ENCODE measurements at places on chromosomes 2 and 18. TPM values are rescaled to one million over a fixed set of nuclear protein-coding genes. Genes with fewer than 3 reads are reported as not detected.
A peak's percentile ranks its signal among the peaks of the same experiment; 100 is the strongest.

Gene ZAP70
- 0.98 TPM for total RNA-seq

- DNase-seq = no peak
These were observed 82.5 kb downstream of the TMEM247 start for GRCh38 chr2:46561731-46562450.

DNA sequence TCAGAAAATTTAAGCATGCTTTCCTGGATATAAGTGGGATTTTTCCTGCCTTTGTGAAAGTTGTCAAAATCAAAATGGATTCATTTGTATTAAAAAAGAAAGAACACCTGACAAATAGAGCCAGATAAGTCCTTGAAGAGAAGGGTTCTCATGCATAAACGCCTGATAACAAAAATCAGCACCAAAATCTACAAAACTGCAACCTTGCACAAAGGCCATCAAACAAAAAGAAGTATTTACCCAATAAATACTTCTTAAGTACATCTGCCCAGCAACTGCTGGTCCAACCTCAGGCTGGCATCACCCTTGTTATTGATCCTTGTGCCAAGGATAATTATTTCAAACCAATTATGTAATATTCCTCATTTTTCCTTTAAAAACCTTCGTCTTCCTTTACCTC is 315.9 kb downstream of the GPD2 start:
- no peak for DNase-seq

- DNase-seq = peak; percentile 30
These were observed 1.5 kb downstream of the CRYBA2 start for GRCh38 chr2:218991674-218992168.

Gene GKN2
- not detected for total RNA-seq

DNA sequence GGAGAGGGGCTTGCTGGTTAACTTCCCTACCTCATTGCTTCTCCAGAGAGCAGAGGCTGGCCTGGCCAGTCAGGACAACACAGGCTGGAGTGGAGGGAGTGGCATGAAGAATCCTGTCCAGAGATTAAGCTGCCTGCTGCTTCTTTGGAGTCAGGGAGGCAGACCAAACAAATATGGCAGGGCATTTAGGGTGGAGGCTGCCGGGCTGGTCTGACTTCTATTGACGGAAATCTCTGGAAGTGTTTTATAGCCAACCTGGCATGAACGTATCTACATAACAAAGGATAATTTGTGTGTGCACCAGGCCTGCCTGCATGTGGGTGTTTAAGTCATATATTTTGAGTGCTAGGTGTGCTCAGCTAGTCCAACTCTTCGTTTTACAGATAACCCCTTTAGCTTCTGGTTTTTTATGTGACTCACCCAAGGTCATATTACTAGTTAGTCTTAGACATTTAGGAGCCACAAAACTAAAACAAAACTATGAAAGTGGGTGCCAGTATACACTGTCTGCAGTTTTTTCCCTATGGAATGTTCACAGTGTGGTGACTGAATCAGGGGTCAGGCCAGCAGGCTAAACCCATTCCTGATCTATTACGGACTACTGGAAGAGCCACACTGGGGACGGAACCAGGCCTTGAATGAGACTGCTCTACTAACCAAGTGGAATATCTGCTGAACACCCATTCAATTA is 5.5 kb downstream of the NPC1 start:
- no peak for DNase-seq

GRCh38 chr2:85584857-85585780 is 888 bp downstream of the VAMP5 start:
- peak; percentile 71 for DNase-seq

DNA sequence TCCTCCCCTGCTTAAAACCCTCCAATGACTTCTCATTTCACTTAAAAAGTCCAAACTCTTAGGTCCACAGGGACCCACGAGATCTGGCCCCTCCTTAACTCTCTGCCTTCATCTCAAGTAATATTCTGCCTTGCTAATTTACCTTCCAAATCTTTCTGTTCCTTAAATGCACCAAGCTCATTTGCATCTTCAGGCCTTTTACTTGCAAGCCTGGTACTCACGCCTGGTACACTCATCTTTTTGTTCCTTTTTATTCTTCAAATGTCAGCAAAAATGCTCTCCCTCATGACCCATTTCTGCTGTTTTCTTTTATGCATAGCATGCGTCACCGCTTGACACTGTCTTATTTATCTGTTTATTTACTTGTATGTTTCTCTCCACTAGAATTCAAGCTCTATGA is 2.7 kb upstream of the WIPF1 start:
- no peak for DNase-seq

- DNase-seq = no peak
These were observed 39.0 kb downstream of the FAM171B start for GRCh38 chr2:186732843-186733242.

DNA sequence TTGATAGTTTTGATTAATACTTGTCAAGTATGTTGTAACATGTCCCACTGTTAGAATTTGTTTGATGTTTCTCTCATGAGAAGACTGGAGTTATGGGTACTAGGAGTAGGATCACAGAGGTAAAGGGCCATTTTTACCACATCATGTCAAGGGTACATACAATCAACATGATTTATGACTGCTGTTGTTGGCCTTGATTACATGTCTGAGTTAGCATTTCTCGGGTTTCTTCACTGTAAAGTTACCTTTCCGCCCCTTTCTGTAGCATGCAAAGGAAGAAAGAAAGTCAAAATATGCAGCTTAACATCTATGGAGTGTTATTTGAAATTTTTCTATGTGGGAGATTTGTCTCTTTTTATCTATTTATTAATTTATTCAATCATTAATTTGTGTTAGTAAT is 1456.4 kb downstream of the SUCLG1 start:
- no peak for DNase-seq

DNA sequence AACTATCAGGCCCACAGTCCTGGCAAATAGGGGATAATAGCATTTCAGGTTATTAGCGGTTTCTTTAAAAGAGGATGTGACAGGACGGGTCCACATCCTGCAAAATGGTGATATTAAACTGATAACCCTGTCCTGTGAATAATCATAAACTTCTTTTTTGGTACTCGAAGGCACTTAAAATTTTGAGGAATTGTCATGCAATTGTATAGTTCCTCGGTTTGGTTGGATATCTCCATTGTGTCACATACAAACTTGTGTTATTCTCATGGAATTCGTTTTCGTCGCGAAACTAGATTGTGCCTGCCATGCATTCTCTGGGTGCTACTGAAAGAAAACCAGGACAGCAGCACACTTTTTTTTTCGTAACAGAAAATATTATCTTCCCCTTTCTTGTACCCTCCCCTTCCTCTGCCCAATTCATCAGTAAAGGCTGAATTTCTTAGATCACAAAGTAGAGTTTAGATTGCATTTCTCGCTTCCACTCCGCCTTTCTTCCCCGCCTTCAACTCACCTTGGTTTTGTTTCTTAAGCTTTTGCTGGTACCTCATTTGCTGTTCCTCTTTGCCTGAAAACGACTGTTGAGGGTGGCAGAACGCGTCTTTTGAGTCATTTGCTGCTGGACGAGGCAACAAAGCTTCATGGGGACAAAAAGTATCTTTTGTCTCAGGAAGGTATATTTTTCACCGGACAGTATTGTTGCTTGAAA is 1.3 kb downstream of the CERS6 start:
- DNase-seq = peak; percentile 18

Gene UGT1A3
- total RNA-seq = not detected

- no peak for DNase-seq
These were observed 65.6 kb upstream of the NOSTRIN start for GRCh38 chr2:168736649-168737445.

DNA sequence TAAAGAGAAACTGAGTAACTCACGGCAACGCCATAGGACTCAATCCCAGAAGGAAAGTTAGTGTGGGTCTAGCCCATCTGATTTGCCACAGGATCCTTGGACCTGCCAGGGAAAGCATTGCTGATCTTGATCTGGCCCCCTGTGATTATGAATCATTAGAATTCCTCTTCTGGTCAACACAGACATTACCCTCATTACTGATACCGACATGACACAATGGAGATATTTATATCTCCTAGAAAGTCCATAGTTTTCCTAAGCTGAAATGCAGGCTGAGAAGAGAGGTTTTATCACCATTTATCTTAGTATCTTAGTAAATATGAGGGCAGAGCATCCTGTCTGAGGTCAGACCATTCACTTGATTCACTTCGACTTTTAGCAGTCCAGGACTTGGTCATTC is 75.5 kb upstream of the CCDC68 start:
- DNase-seq = no peak

DNA sequence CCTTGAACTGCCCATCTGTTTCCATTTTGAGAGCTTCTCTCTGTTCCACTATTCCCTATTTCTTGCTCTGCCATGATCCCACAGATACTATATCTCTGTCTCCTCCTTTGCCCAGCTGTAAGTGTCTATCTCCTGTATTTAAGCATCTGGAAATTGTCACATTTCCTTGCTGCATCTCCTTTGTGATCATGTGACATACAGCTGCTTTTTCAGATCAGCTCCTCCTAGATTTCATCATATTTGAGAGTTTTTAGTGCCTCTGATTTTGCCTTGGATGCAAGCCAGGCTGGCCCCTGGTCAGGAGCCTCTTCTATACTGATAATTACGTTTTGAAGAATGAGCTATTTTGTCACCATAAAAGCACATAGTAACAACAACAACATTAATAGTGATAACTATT is 131.7 kb upstream of the TNP1 start:
- no peak for DNase-seq

GRCh38 chr2:67212203-67212602 is 184.9 kb upstream of the ETAA1 start:
- DNase-seq = no peak

- no peak for DNase-seq
These were observed 33.8 kb upstream of the STK17B start for GRCh38 chr2:196205011-196205766.

DNA sequence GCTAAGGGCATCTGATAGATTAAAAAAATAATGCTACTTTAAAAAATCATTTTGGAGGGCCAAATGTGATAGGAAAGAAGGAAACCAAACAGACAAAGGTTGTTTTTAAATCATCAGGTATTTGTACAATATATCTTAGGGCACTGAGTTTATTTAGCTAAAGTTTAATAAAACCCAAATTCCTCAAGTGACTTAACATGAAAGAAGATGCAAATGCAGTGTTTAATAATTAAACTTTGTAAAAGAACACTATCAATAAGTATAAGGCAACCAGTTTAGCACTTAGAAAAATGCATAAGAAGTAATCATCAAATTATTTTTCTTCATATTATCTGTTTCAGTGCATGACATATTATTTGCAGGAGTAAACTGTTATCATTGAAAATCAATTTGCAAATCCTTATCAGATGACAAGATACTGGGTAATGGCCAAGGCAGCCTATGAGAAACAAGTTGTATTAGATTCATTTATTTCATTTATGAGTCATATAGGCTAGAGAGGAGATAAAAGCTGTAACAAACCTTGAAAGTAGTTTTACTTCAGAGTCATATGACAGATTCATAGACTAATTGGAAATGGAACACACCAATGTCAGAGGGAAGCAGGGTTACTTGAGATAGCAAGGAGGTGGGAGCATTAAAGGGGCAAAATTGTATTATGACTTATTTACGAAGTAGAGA is 165.5 kb downstream of the GCA start:
- no peak for DNase-seq

Gene CHRNA1
- not detected for total RNA-seq

GRCh38 chr2:228681426-228681825 is 499.9 kb upstream of the SPHKAP start:
- DNase-seq = no peak

Gene NBAS
- total RNA-seq = 95.8 TPM

DNA sequence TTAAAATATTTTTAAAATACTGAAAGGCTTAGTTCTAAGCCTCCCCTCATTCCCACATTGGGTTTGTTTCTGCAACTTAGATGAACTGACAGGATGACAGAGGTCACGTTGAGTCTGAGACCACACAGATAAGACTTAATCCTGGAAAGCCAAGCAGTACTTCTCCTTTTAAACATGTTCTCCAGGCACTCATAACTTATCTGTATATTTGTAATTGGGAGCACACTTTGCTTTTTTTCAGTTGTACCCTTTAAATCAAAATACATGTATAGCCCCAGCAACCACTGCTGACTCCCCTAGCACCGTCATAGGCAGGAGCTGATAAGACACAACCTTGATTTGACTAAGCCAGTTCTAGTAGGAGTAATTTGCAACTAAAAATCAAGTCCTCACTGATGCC is 394.8 kb downstream of the PID1 start:
- no peak for DNase-seq

DNA sequence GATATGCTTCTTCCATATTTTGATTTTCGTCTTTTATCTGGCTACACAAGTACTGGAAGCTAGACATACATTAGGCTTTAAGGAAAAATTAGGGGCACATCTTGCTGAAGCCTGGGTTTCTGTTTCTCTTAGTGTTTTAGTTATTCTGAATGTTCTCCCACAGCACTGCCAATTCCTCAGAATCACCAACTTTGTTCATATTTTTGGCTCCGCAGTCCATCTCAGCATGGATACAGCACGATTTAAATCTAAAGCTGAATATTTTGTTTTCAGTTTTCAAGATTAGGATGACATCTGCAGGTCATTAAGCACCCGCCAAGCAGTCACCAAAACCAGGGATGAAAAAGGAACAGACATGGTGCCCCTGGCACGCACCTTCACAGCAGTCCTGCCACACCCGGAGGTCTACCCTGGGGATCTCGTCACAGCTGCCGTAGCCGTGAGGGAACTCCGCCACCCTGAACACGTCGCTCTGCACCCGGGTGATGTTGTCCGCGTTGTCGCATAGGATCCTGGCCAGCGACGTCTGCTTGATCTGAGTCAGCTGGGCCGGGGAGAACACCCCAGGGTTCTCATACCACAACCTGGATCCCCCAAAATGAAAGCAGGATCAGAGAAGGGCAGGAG is 101.2 kb downstream of the PXDN start:
- DNase-seq = no peak

Gene ABCB11
- 0.25 TPM for total RNA-seq

Gene ZNG1B
- 42.5 TPM for total RNA-seq

GRCh38 chr2:112881217-112881985 is 29.6 kb upstream of the IL37 start:
- peak; percentile 31 for DNase-seq

GRCh38 chr2:194730266-194730665 is 926.8 kb upstream of the SLC39A10 start:
- DNase-seq = no peak

GRCh38 chr2:10584242-10584753 is 105.5 kb downstream of the NOL10 start:
- no peak for DNase-seq

DNA sequence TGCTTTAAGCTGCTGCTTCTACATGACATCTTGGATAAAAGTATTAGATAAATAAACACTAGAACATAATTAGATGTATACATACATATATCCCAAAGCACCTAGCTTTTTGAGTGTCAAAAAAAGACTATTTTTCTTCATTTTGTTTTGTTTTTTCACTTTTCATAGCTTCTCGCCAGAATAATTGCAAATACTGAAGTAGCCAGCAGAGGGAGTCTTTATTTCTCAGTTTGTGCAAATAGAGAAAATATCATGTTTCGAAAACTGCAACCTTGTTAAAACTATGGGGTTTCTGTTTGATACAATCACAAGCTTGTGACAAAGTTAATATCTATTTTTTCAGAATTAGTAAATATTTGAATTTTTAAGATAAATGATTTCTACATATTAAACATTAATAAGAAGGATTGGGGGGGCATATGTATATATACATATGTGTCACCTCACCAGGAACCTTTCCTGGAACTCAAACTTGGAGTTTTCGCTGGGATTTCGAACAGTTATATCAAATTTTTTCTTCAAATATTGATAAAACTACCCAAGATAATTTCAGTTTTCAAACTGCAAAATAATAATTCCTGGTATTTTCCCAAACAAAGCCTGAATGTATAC is 61.0 kb downstream of the GRB14 start:
- no peak for DNase-seq

All from K562 (cell line).